T follicular helper cell (primary cell): ENCODE measurements at places on chromosomes 11 and 22.

- DNase-seq = no peak
These were observed 41.0 kb upstream of the RASSF10 start for GRCh38 chr11:12968101-12968500.

GRCh38 chr22:37276776-37277175 is 5.5 kb upstream of the CYTH4 start:
- DNase-seq = no peak

- no peak for DNase-seq
These were observed 269.8 kb upstream of the PDGFD start for GRCh38 chr11:104433751-104434150.

DNA sequence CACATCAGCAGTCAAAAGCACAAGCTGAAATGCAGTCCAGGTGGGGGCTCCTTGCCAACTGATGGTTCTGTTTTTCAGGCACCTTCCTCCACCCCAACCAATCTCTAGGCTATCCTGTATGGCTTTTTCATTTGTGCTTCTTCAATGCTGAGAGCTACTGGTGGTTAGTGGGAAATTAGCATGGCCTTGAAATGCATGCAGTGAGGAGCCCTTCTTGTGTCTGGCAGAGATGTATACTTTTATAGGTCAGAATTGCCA is 167.4 kb downstream of the NAV2 start:
- no peak for DNase-seq

GRCh38 chr11:59559886-59560285 is 48.5 kb downstream of the OR4D9 start:
- DNase-seq = no peak
